ENCODE measurements at places on chromosomes 2 and 18. TPM values are rescaled to one million over a fixed set of nuclear protein-coding genes. Genes with fewer than 3 reads are reported as not detected.
A peak's percentile ranks its signal among the peaks of the same experiment; 100 is the strongest.

- no peak for DNase-seq
These were observed 101.7 kb downstream of the TTC32 start for GRCh38 chr2:19799881-19800780.

DNA sequence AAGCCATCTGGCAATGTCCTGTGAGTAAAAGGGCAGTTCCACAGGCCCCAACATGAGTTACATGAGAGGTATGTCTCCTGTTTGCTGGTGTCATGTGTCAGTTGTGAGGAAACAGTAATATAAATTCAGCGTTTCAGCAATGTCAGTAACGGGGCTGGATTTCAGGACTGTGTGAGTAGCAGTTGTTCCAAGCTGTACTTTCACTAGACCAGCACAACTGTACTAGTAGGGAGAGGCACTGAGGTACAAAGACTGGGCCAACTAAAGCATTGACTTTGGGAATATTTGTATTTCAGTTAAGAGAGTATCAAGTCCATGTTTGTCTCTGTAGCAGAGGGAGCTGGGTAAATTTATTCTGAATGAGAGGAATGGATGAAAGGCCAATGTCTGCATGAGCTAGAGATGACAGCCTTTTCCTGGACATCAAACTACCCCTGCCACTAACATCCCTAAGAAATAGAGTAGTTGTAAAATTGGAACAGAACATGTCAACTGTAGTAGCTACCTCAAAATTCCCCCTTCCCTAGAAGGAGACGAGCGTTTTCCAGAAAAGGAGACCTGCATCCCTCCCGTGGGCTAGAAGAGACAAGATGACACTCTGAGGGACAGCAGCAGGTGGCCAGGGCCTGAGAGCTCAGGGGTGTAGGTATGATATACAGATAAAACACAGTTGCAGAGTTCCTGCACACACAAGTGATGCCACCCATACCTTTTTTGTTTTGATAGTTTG is 24.4 kb downstream of the EIF4E2 start:
- no peak for DNase-seq

DNA sequence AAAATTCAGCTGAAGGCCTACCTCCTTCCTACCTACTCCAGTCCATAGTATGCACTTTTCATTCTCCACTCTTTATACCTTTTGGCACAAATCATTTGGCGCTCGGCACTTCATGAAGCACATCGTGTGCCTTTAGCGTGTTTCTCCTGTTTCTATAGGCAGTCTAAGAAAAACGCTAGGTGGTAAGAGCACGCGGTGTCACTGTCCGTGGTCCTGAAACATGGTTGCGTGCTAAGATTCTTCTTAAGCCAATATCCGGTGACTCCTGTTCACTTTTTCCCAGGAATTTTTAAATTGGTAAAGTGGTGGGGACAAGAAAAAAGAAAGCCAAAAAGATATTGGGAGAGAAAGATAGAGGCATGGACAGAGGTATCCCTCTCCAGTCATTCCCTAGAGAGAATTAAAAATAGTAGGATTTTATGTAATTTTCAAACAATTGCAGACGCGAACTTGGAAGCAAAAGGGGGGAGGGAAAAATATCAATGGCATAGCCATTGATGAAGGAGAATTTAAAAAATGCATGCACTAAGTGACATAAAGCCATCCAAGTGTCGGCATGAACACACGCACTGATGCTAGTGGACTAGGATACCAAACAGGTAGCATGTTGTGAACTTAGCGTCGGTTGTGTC is 1.4 kb upstream of the CTNNA2 start:
- no peak for DNase-seq

DNA sequence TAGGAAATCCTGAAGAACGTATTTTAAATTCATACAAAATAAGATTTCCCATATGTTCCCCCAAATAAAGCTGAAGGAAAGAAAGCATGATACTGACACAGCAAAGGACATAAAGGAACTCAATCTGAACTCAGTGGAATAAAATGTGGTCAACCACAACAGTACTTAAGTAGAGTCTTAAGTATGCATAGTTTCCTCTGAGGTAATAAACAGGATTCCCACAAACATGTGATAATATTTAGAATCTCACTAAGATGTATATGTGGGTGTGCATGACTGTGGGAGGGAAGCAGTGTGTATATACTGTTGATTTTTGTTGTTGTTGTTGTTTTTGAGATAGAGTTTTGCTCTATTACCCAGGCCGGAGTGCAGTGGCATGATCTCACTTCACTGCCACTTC is 69.3 kb downstream of the NOL10 start:
- no peak for DNase-seq

DNA sequence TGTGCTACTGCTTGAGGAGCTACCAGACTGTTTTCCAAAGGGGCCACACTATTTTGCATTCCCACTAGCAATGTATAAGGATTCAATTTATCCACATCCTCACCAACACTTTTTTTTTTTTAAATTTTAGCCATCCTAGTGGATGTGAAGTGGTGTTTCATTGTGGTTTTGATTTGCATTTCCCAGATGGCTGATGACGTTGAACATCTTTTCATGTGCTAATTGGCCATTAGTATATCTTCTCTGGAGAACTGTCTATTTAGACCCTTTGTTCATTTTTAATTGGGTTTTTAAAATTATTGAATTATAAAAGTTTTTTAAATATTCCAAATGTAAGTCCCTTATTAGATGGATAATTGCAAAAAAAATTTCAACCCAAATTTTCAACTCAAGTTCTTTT is 121.1 kb downstream of the MAPK4 start:
- no peak for DNase-seq

- DNase-seq: peak; percentile 88
These were observed 157.8 kb downstream of the BCL2 start for GRCh38 chr18:63161761-63162195.

- DNase-seq: no peak
These were observed 96.5 kb upstream of the PIEZO2 start for GRCh38 chr18:11245879-11246278.

- no peak for DNase-seq
These were observed 122.5 kb downstream of the KLHL29 start for GRCh38 chr2:23507267-23508065.

GRCh38 chr18:74233933-74234325 is 57.8 kb downstream of the CYB5A start:
- no peak for DNase-seq

DNA sequence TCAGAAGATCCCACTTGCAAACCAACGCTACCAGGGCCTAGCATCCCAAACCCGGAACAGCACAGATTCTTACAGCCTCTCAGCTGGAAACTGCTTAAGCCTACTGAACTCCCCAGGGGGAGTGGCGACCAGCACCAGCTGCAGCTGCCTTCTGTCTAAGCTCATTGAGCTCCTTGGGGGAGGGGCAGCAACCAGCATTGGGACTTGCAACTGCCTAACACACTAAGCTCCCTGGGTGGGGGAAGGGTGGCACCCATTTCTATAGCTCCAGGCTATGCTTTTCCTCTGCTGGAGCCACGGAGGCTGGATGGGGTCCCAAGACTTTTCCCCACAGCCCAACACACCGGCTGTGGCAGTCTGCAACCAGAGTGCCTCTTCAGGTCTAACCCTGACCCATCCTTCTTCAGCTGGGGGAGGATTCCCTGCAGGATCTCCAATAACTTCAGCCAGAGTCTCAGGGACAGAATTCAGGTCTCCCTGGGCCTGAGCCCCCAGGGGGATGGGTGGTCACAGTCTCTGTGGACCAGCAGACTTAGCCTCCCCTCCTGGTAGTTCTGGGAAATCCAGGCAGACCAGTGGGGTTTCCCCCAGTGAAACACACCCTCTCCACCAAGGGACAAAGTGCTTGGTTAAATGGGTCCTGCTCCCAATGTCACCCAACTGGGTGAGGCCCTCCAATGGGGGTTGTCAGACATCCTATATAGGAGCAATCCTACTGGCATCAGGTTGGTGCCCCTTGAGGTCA is 45.9 kb upstream of the ITGA4 start:
- no peak for DNase-seq

- DNase-seq: no peak
These were observed 383.7 kb downstream of the SOCS6 start for GRCh38 chr18:70672581-70672980.

- no peak for DNase-seq
These were observed 52.2 kb downstream of the MARCO start for GRCh38 chr2:118994172-118994700.

- DNase-seq: no peak
These were observed 18.7 kb downstream of the ORC2 start for GRCh38 chr2:200944467-200945394.

GRCh38 chr2:176126929-176127773 is 2.4 kb upstream of the HOXD8 start:
- DNase-seq: peak; percentile 73

- DNase-seq: peak; percentile 62
These were observed 111.5 kb upstream of the SH3BP4 start for GRCh38 chr2:234840336-234840735.

GRCh38 chr2:114724454-114724853 is 282.0 kb downstream of the DPP10 start:
- no peak for DNase-seq

DNA sequence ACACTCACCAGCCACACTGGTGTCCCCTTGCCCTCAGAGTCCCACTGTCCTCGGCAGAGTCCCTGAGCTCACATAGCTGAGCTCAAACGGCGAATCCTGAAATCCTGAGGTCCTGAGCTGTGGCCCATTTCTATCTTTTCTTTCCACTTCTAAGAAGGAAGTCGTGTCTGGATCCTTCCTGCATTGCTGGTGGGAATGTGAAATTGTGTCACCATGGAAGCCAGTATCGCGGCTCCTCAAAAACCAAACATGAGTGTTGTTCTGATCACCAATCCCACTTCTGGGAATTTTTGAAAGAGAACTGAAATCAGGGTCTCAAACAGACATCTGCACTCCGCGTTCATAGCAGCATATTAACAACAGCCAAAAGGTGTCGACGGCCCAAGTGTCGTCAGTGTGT is 244.7 kb downstream of the EIPR1 start:
- DNase-seq: no peak

GRCh38 chr2:216281876-216282275 is 90.4 kb downstream of the MARCHF4 start:
- DNase-seq: no peak

DNA sequence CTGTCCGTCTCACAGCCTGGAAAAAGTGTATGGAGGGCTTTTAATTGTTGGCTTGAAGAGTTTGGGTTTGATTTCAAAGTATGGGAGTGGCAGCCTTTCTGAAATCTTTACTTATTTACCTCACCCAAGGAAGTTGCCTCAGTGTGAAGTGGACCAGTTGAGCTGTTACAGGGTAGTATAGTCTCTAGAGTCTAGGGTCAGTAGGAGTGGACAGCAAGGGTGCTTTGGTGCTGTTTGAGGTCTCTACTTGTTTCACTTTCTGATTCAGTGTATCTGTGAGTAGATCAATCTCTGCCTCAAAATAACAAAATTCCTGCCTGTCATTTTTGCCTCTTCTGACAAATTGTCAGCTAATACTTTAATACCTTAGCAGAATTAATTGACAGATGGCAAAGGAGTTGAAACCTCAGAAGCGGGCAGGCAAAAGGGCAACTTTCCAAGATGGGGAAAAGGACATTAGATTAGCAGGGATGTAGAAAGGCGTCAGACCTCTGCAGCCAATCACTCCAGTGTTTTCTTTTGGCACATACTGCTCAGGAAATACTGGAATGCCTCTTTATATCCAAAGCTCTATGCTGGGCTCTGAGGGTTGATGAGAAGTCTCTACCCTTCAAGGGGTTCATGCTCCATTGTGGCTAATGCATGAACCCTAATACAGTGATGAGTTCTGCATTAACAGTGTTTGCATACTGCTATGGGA is 5.9 kb downstream of the RIOK3 start:
- no peak for DNase-seq

GRCh38 chr2:101205521-101206479 is 46.9 kb upstream of the CNOT11 start:
- DNase-seq: peak; percentile 71

GRCh38 chr2:218582076-218582475 is 13.4 kb downstream of the CNOT9 start:
- DNase-seq: no peak

- DNase-seq: no peak
These were observed 760.5 kb downstream of the SATB2 start for GRCh38 chr2:198697218-198697617.

DNA sequence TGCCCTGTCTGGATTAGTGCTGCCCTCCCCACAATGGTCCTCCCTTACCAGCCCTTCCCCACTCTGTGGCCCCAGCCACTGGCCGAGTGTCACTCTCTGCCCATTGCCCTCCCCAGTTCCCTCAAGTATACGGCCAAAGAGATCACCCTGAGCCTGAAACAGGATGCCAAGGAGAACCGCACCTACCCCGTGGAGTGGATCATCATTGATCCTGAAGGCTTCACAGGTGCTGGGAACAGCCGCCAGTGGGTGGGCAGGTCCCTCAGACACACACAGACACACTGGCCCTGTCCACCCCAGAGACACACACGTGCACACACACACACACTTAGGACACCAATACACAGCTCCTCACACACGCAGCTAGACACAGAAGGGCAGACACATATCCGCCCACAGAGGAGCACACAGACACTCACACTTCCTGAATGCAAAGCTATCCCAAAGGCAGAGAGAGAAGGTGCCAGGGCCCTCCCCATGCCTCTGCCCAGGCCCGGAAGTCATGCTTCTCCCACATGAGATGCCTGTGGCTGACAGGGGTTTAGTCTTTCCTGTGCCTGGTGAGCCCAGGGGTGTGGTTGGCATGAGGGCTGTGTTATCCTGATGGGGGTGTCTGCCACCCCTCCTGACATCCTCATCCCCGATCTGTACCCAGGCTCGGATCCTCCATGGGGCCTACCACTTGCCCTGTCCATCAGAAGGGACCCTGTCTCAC is 2.9 kb downstream of the CHRND start:
- no peak for DNase-seq

GRCh38 chr2:212135739-212136138 is 402.9 kb downstream of the ERBB4 start:
- DNase-seq: no peak

ZSWIM2 gene
- total RNA-seq: not detected

CRYGD gene
- total RNA-seq: not detected

BARD1 gene
- total RNA-seq: 13.5 TPM

ITGB1BP1 gene
- total RNA-seq: 34.4 TPM

AKAIN1 gene
- total RNA-seq: not detected

GNAL gene
- 4.4 TPM for total RNA-seq

CD8A gene
- total RNA-seq: 0.52 TPM

ICA1L gene
- total RNA-seq: 8.6 TPM

LOXHD1 gene
- not detected for total RNA-seq

TBR1 gene
- total RNA-seq: not detected

CFAP65 gene
- not detected for total RNA-seq

AQP12A gene
- total RNA-seq: not detected

CIB4 gene
- total RNA-seq: not detected

DCDC2C gene
- not detected for total RNA-seq

FMNL2 gene
- total RNA-seq: 6.0 TPM

Data from right atrium auricular region (tissue), 2 donors.